Activated CD8-positive, alpha-beta T cell treated with anti-CD3 and anti-CD28 coated beads for 36 hours (primary cell): ENCODE measurements at places on chromosomes 4 and X. TPM values are rescaled to one million over a fixed set of nuclear protein-coding genes. Genes with fewer than 3 reads are reported as not detected.

DNA sequence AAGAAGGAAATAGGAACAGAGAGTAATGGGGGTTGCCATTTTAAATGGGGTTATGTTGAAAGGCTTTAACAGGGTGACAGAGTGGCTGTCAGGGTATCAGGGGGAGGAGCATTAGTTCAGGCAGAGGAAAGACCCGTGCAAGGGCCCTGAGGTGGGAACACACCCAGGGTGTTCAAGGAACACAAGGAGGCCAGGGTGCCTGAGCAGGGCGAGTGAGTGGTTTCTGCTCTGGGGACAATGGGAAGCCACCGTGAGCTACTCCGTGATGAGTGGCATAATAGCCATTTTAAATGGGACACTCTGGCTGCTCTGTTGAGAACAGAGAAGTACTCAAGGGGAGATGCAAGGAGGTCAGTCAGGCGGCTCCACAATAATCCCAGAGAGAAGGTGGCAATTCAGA is 4.5 kb downstream of the EVC2 start:
- no peak for DNase-seq

GRCh38 chrX:1330605-1331004 is 6.0 kb upstream of the IL3RA start:
- DNase-seq, result no peak

The SHOX gene
- total RNA-seq, result not detected

DNA sequence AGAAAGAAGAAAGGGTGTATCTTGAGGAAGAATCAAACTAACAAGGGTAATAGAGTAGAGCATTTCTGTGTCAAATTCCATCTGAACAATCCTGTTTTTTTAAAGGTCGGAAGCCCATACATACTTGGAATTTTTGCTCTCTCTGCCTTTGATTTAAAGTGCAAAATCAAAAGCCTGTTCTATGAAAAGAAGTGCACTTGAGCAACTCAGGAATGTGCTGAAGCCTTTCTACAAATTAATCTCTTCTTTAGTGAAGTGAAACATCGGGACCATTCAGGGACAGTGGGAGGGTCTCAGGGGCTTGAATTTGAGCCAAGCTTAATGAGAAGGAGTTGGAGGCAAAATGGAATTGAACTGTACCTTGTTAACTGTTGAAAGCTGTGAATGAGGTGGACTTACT is 1008.5 kb upstream of the LCORL start:
- no peak for DNase-seq

GRCh38 chr4:26330186-26330787 is 9.5 kb downstream of the RBPJ start:
- no peak for DNase-seq

- DNase-seq, result no peak
Measured at GRCh38 chrX:71809886-71810285, 46.7 kb downstream of the CXorf49B start.

- no peak for DNase-seq
Measured at GRCh38 chr4:185700048-185700447, 111.9 kb downstream of the SORBS2 start.
